Large intestine (tissue), 12 donors: ENCODE measurements at places on chromosomes 2 and 18. TPM values are rescaled to one million over a fixed set of nuclear protein-coding genes. Genes with fewer than 3 reads are reported as not detected.

DNA sequence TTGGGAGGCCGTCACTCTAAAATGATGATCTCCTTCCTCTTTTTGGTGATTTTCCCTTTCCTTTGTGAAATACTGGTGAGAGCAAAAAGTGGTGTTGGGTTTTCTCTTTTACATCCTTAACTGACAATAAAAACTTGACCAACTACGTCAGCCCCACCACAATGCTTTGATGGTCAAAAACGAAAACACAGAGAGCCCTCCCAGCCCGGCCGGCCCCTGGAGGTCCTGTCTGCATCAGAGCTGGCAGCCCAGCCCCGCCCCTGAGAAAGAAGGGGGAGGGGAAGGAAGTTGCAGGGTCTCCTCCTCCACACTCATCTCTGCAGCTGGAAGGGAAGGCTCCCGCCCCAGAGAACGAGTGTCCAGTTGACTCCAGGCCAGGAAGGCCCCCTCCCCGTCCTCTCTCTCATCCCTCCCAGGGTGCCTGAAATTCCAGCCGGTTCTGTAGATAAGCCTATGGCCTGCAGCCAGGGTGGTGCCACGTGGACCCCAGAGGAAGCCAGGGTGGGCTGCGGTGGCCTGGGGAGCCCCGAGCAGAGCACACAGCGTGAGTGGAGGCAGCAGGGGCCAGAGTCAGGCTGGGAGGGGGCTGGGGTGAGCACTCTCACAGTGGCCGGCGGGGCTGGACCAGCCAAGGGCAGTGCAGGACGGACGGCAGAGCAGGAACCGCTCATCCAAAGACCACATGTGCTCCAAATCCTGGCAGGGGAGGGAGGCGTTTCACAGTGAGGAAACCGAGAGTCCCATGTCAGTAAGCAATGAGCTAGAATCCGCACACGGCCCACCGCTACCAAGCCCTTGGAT is 19.8 kb downstream of the BIN1 start:
- no peaks in the 10 kb centered on the region for H3K36me3 ChIP-seq
- peak overlapping the region; percentile 60 for H3K27ac ChIP-seq
- DNase-seq = peak; percentile 71
- no peak overlapping the region for H3K4me3 ChIP-seq
- H3K27me3 ChIP-seq = no peaks in the 10 kb centered on the region
- H3K4me1 ChIP-seq = peaks cover 58% of the 10 kb centered on the region

GRCh38 chr2:239146011-239146641 is 254.7 kb downstream of the HDAC4 start:
- no peak for DNase-seq
- H3K27me3 ChIP-seq = no peaks in the 10 kb centered on the region
- H3K36me3 ChIP-seq = peaks cover 40% of the 10 kb centered on the region
- no peak overlapping the region for H3K4me3 ChIP-seq

Gene GATA6
- polyA plus RNA-seq = 85.1 TPM

DNA sequence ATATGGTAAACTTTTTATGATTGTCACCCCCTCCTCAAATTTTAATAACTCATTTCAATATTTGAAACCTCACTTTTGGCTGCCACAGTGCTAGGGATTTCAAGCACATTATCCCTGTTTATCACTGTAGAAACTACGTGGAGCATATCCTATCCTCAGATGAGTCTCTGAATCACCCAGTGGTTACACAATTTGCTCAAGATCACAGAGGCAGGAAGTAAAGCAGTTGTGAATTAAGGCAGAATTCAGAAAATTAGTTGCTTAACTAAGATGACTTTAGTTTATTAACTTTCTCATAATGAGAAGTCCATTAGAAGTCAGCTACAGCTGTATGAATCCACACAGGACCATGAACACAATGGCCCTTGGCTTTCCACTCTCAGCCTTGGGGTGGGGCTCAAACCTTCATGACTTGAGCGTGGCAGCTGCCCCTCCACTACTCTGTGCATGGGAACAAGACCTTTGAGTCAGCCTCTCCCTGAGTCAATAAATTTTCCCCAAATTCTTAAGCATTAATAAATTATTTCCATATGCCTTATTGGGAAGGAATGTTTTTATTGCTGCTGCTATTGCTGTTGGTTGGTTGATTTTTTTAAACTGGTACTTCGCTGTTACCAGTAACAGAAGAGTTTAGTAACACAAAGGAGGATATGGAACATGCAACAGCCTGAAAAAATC is 369.0 kb downstream of the CBLN2 start:
- no peaks in the 10 kb centered on the region for H3K36me3 ChIP-seq
- H3K27me3 ChIP-seq = no peaks in the 10 kb centered on the region
- H3K27ac ChIP-seq = no peak overlapping the region
- no peaks in the 10 kb centered on the region for H3K4me1 ChIP-seq
- no peak overlapping the region for H3K4me3 ChIP-seq

- no peak overlapping the region for H3K27ac ChIP-seq
- H3K27me3 ChIP-seq = no peaks in the 10 kb centered on the region
- H3K4me1 ChIP-seq = peaks cover 9% of the 10 kb centered on the region
Measured at GRCh38 chr2:234290671-234291070, 206.2 kb downstream of the ARL4C start.

- no peak for DNase-seq
- H3K4me3 ChIP-seq = no peak overlapping the region
- no peaks in the 10 kb centered on the region for H3K27me3 ChIP-seq
- no peaks in the 10 kb centered on the region for H3K36me3 ChIP-seq
Measured at GRCh38 chr18:8841781-8842485, 136.6 kb downstream of the MTCL1 start.

GRCh38 chr2:101998556-101998895 is 6.8 kb downstream of the IL1R2 start:
- H3K27ac ChIP-seq = peak overlapping the region; percentile 34
- no peak overlapping the region for H3K4me3 ChIP-seq
- no peaks in the 10 kb centered on the region for H3K36me3 ChIP-seq
- no peak for DNase-seq
- peaks cover 11% of the 10 kb centered on the region for H3K4me1 ChIP-seq

Gene SPDYA
- 3.1 TPM for polyA plus RNA-seq

- no peak overlapping the region for H3K4me3 ChIP-seq
- peak; percentile 21 for DNase-seq
- H3K27ac ChIP-seq = no peak overlapping the region
- no peaks in the 10 kb centered on the region for H3K36me3 ChIP-seq
- no peaks in the 10 kb centered on the region for H3K4me1 ChIP-seq
Measured at GRCh38 chr2:96580771-96581170, 44.2 kb downstream of the ARID5A start.

Gene DRC1
- polyA plus RNA-seq = 0.76 TPM

Gene ACTR1B
- 51.3 TPM for polyA plus RNA-seq

GRCh38 chr18:8468921-8469335 is 140.3 kb upstream of the RAB12 start:
- no peak overlapping the region for H3K27ac ChIP-seq
- H3K4me3 ChIP-seq = no peak overlapping the region
- peaks cover 2% of the 10 kb centered on the region for H3K27me3 ChIP-seq
- no peak for DNase-seq
- no peaks in the 10 kb centered on the region for H3K4me1 ChIP-seq

DNA sequence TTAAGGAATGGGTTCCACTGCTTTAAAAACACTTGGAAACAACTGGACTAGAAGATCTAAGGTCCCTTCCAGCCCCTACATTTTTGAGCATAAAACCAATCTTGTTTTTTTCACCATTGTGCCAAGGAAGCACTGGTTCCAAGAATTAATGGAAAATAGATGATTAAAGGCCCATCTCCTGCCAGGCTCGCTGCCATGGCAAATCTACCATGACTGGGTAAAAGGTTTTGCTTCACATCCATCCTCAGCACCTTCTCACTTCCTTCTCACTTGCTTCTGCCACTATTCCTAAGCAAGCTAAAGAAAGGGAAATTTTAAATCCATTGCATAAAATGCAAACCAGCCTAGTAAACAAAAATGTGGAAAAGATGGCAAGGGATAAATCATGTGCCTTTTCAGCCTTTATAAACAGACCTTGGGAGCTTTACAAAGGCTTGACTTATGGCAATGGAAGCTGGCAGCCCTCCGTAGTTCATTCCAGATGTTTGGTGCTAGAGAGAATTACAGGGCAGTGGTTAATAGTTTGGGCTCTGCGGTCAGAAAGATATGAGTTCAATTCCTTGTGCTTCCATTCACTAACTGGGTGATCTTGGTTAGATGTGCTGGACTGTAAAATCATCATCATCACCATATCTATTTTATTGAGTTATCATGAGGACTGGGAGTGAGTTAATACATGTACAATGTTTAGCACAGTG is 27.0 kb upstream of the ST3GAL5 start:
- no peak overlapping the region for H3K27ac ChIP-seq
- no peaks in the 10 kb centered on the region for H3K4me1 ChIP-seq
- DNase-seq = no peak
- H3K36me3 ChIP-seq = no peaks in the 10 kb centered on the region
- H3K4me3 ChIP-seq = no peak overlapping the region
- no peaks in the 10 kb centered on the region for H3K27me3 ChIP-seq

DNA sequence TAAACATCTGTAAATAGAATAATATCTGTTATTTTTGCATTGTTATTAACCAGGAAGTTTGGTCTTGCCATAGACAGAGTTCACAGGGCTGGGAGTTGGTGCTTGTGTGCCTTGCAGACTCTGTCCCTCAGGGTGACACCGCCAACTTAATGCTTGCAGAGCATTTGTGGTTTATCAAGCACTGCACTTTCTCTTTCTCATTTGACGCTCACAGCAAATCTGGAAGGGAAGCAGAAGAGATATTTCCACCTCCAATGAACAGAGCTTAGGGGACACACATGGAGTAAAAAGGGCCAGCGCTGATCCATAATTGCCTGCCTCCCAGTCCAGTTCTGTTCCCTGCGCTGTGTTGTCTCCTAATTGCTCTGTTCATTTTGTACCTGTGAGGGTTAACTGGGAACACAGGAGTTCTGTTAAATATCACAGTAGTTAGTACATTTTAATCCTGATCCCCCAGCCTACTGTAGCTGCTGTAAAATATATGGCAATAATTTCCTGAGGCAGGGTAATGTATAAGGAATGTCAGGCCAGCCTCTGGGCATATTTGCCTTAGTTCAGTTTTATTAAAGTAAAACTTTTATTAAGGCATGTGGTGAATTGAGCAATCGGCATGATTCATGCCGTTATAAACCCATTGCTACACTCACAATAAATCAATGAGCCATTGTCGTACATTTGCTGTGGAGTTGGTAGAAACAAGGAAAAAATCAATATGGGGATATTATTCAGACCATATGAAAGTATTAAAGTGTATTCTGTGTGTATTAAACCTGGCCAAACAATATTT is 182.5 kb upstream of the OSR1 start:
- H3K27ac ChIP-seq = no peak overlapping the region
- no peaks in the 10 kb centered on the region for H3K36me3 ChIP-seq
- no peaks in the 10 kb centered on the region for H3K4me1 ChIP-seq
- DNase-seq = peak; percentile 8
- H3K4me3 ChIP-seq = no peak overlapping the region

GRCh38 chr18:77376043-77376732 is 126.5 kb downstream of the GALR1 start:
- H3K36me3 ChIP-seq = no peaks in the 10 kb centered on the region
- no peak overlapping the region for H3K4me3 ChIP-seq

DNA sequence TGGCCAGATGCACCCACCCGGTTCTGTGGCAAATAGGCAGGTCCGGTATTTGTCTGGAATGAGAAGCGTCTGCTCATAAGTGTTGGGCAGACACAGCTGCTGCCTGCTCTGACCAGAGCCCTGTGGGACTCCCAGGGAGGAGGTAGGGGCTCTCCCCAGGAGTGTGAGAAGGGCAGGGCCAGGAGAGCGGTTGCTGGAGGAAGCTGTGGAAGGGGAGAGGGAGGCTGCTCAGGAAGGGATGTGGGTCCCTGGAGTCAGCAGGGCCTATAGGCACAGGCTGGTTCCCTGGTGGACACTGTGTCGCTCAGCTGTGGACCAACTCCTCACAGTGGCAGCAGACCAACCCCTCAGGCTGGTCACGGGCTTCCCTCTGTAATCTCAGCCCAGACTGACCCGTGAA is 109.2 kb downstream of the DYSF start:
- no peak overlapping the region for H3K27ac ChIP-seq
- H3K27me3 ChIP-seq = no peaks in the 10 kb centered on the region
- no peaks in the 10 kb centered on the region for H3K36me3 ChIP-seq
- DNase-seq = no peak

DNA sequence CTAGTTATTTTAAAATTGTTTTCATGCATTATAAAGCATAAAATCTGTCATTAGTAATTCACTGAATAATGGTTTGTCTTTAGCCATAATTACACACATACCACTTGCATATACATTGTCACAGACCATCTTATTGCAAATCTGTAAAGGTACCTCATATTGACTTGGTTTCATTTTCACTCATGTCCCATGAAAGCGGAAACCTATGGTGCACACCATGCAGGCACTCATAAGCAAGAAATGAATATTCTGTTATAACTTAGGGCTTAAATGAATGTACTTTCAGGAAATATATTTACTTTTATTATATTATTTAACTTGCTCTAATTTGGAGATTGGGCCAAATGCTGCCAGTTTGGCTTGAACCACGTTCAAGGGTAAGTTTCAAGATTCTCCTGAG is 29.2 kb upstream of the STK17B start:
- H3K27me3 ChIP-seq = no peaks in the 10 kb centered on the region
- H3K4me3 ChIP-seq = no peak overlapping the region
- DNase-seq = no peak
- no peaks in the 10 kb centered on the region for H3K4me1 ChIP-seq
- H3K27ac ChIP-seq = no peak overlapping the region
- H3K36me3 ChIP-seq = no peaks in the 10 kb centered on the region

DNA sequence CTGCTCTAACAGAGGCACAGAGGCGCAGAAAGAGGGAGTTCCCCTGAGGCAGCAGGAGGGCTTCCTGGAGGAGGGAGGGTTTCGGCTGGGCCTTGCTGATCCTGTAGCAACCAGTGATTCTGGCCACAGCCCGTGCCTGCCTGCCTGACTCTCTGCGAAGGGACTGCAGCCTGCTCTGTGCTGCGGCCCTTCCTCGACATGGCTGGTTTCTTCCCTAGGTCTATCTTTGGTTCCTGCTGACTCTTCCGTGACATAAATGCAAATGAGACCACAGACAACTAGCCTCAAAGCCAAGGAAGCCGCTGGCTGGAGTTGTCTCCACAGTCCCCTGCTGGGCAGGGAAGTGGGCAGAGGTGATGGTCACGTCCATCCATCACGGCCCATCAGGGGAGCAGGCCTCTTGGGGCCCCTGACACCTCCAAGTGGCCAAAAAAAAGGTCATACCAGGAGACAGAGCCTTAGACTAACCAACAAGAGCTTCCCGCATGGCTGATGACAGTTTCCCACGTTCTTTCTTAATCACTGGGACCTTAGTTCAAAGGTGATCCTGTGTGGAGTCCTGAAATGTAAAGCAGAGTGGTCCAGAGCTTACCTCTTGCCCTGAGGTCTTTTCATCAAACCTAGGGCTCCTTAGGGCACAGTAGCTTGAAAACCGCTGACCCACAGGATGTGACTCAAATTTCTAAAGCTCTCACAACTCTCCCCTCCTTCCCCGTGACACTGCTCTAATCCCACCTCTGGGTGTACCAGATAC is 55.3 kb downstream of the HS1BP3 start:
- H3K4me3 ChIP-seq = no peak overlapping the region
- no peak for DNase-seq
- peaks cover 53% of the 10 kb centered on the region for H3K4me1 ChIP-seq
- H3K36me3 ChIP-seq = no peaks in the 10 kb centered on the region
- H3K27me3 ChIP-seq = no peaks in the 10 kb centered on the region

- H3K4me1 ChIP-seq = peaks cover 4% of the 10 kb centered on the region
- H3K27ac ChIP-seq = no peak overlapping the region
- no peak overlapping the region for H3K4me3 ChIP-seq
- no peaks in the 10 kb centered on the region for H3K36me3 ChIP-seq
- no peak for DNase-seq
- H3K27me3 ChIP-seq = no peaks in the 10 kb centered on the region
Measured at GRCh38 chr2:186380805-186381204, 105.3 kb upstream of the ZC3H15 start.

GRCh38 chr2:80256782-80257167 is 47.8 kb downstream of the LRRTM1 start:
- H3K27ac ChIP-seq = no peak overlapping the region
- H3K4me3 ChIP-seq = no peak overlapping the region
- H3K4me1 ChIP-seq = no peaks in the 10 kb centered on the region
- H3K36me3 ChIP-seq = no peaks in the 10 kb centered on the region
